ENCODE measurements at places on chromosomes 2 and 18.
A peak's percentile ranks its signal among the peaks of the same experiment; 100 is the strongest.

GRCh38 chr2:143121079-143121478, 8.1 kb upstream of the ARHGAP15 start:
- DNase-seq, result no peak

DNA sequence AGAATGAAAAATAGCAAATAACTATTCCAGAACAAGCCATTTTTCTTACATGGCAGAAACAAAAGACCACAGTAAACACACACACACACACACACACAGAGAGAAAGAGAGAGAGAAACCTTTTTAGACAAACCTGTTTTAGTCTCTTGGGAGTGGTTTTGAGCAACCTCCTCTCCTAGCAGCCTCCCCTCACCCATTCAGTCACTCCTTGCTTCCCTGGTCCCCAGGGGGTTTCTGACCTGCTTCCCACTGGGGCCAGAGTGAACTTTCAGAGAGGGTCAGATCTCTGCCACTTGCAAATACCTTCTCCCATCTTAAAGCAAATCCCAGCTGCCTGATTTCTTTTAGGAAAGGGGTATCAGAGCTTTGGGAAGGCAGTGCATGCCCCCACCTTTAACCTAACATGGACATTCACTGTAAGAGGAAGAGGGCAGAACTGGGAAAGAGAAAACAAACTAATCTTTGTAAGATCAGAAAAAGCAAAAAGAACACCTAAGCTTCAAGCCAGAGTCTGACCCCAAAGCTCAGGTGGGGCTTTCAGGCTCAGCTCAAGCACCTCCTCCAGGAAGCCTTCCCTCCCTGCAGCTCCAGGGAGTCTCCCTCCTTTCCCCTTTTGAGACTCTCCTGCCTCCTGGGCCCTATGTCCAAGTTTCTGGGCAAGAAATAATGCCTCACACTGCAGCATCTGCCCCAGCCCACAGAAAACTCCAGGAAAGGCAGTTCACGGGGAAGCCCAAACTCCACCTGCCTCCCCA, 2.7 kb downstream of the SDC1 start:
- no peak for DNase-seq

DNA sequence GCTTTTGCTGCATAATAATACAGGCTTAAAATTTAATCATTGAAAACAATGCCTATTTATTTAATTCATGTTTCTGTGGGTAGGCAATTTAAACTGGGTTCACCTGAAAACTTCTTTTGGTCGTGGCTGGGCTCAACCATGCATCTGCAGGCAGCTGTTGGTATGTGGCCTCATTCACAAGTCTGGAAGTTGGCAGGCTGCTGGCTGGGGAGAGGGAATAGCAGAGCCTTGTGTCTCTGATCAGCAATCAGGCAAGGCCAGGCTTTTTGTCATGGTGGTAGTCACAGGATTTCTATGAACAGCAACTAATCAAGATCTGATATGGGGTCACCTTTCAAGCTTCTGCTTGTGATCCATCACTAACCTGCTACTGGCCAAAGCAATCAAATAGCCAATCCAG, 130.1 kb upstream of the KCNJ3 start:
- no peak for DNase-seq

DNA sequence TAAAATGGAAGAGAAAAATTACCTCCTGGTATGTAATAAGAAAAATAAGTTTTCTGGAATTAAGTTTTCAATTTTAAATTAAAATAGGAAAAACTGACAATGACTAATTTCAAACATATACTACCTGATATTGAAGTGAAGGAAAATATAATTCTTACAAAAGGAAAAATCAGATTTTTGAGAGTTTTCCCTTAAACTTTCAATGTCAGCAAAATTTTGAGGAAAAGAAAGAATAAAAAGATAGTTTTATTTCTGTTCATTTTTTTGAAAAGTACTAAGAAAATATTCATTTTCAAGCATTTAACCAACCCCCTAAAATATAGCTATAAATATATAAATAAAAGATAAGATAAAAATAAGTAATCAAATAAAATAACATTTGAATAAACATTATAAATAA, 87.1 kb downstream of the TMX3 start:
- no peak for DNase-seq

- DNase-seq, result peak; percentile 32
These were observed 166.3 kb upstream of the SERTAD2 start for GRCh38 chr2:64819774-64820688.

GRCh38 chr2:174535757-174536703, 49.2 kb upstream of the GPR155 start:
- DNase-seq, result no peak

GRCh38 chr2:111227716-111228141, 107.0 kb downstream of the BCL2L11 start:
- no peak for DNase-seq

DNA sequence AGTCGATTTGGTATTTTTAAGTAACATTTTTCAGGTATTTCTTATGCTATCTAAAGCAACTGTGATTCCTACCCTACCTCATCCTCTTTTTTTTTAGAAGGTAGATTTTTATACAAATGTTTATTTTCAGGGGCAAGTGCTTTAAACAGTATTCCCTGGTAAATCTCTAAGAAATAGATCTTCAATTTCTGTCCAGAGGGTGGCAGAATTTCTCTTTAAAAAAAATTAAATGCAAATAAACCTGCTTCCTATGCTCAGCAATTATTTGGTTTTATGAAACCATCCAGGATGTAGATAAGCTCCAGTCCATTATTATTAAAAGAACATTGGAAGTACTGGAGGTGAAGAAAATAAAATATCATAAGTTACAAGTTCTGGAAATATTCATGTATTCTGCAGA, 191.9 kb downstream of the MYO3B start:
- DNase-seq, result no peak

DNA sequence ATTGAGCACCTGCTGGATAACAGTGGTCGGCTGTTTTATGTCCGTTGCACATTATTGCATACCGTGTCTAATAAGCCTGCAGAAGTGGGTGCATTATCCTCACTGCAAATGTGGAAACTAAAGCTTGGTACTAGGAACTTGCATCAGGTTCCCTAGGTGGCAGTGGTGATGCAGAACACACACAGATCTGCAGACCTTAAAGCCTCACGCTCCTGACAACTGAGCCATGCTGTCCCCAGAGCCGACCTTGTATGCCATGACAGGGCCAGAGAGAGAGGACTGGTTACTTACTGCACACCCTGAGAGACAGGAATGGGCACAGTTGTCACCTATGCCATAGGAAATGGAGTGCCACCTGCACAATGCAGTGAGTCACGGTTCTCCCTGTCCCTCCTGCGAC, 151.8 kb downstream of the SH3RF3 start:
- no peak for DNase-seq

- DNase-seq, result no peak
These were observed 27.9 kb downstream of the GPD2 start for GRCh38 chr2:156464106-156464505.

DNA sequence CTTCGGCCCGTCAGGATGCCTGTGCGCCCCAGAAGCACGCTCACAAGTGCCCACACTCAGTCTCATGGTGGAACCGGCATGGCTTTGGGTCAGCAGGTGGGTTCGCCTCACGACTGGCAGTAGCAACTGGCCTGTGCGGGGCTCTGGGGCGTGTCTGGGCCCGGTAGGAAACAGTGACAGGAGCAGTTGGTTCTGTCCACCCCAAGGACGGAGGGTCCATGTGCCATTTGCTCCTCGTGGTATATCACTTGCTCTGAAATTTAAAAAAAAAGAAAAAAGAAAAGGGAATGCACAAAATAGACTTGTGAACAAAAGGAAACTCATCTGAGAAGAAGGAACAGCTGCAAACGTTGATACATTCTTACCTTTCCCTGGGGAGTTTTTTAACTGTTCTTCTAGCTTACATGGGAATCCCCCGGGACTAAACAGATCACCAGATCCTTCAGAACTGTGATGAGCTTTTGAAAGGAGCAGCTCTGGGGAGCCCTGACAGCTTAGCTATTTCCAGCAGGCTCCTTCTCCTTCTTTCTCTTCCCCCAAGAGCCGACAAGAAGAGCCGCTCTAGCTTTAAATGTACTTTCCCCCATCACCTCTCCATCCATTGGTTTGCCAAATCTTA, 42.8 kb downstream of the TRAPPC12 start:
- no peak for DNase-seq

- DNase-seq, result no peak
These were observed 94.1 kb upstream of the CD302 start for GRCh38 chr2:159891917-159892730.

GRCh38 chr2:167833294-167833693, 414.1 kb downstream of the STK39 start:
- DNase-seq, result no peak

GRCh38 chr18:7645756-7646155, 78.6 kb downstream of the PTPRM start:
- no peak for DNase-seq

DNA sequence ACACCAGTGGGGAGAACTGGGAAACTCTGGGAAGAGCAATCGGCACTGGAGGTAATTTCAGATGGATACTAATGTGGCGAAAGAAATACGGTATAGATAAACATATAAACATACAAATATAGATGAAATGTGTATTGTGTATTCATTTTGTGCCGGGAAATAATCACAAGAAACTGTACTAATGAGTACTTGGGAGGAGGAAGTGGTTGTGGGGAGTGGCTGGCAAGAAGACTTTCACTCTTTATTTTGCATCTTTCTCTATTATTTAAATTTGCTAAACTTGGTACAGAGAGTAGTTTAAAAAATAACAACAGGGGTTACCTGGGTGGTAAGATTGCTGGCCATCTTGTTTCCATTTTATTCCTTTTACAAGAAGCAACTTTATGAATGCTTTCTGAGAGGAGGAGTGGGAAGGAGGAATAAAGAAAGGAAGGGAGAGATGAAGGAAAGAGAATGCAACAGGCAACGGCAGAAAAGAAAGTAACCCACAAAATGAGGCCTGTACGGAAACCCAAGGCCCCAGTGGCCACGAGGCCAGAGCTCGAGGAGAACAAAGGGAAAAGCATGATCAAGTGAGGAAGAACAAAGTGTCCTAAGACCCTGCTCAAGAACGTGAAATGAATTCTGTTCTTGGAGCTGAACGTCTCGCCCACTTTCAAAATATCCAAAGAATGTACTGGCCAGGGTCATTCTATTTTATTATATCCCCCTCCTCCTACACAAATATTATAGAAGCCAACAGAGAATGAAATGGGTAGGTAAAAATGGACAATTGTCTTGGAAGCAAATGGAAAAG, 45.2 kb downstream of the FAM178B start:
- no peak for DNase-seq

DNA sequence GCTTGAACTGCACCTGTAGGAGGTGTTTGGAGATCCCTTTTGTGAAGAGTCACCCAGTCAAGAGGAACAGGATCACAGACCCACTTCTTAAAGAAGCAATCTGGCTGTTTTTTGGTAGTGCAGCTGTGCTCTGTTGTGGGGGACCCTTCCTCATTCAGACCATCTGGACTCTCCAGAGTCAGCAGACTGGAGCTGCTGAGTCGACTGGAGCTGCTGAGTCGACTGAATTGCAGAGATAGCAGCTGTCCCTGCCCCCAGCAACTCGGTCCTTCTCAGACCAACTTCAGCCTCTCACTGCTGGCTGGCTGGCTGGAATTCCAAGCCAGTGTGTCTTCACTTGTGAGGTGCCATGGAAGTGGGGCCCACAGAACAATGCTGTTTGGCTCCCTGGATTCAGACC, 56.8 kb downstream of the GTF3C3 start:
- DNase-seq, result no peak

DNA sequence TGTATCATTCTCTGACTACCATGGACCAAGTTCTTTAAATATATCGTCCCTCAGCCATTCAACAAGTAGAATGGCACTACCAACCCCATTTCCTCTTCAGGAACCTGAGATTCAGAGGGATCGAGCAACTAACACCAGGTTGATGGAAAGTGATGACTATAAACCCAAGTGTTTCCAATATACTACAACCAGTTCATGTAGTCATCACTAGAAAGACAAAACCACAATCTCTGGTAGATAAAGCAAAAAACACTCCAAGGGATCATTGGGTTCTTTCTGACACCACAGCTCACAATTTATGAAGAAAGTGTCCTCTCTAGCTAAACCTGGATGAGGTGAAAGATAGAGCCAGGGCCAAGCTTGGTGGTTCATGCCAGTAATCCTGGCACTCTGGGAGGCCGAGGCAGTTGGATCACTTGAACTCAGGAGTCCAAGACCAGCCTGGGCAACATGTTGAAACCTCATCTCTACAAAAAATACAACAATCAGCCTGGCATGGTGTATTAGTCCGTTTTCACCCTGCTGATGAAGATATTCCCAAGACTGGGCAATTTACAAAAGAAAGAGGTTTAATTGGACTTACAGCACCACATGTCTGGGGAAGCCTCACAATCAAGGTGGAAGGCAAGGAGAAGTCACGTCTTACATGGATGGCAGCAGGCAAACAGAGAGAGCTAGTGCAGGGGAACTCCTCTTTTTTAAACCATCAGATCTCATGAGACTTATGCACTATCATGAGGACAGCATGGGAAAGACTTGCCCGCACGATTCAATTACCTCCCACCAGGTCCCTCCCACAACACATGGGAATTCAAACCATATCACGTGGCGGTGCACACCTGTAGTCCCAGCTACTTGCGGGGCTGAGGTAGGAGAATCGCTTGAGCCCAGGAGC, 2.2 kb downstream of the CD226 start:
- DNase-seq, result no peak

GRCh38 chr2:190726255-190726654, 77.4 kb downstream of the NAB1 start:
- no peak for DNase-seq

DNA sequence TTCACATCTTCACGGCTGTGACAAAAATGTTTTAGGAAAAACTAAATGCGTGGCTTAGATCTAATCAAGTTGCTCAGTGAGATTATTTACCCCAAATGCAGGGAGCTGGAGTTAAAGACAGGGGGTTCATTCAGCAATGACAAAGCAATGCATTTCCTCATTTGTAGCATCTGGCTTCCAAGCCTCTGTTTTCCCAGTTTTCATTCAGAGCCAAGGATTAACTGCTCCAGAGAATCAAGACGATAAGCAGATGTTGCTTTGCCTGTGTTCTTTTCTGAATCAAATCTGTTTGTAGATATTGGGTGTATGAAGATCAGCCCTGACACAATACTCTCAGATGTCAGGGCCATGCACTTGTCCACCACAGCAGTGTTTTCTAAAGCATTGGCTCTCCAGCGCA, 147.4 kb upstream of the SIX2 start:
- DNase-seq, result no peak

- DNase-seq, result no peak
These were observed 41.9 kb downstream of the RHOB start for GRCh38 chr2:20488782-20489181.

Data from activated CD4-positive, alpha-beta T cell treated with anti-CD3 and anti-CD28 coated beads, Interleukin-2, amount 50 U/mL, for 24 hours (primary cell).